Fibroblast of pulmonary artery (primary cell): ENCODE measurements at places on chromosomes 11 and 22.

DNA sequence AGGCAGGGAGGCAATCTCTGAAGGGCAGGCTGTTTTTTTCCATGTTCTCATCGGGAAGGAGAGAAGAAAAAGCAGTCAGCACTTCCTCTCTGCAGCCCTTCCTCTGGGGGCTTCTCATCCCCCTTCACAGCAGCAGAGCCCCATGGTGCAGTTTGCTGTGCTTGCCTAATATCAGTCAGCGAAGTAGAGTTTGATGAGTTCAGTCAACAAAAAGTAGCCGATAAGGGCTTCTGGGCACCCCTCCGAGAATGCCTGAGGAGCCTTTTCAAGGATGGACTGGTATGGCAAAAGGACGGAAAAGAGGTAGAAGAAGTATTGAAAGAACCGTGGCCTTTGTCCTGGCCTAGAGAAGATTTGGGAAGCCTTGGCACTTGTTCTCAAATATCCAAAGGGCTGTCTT is 55.6 kb downstream of the NAV2 start:
- DNase-seq = no peak

DNA sequence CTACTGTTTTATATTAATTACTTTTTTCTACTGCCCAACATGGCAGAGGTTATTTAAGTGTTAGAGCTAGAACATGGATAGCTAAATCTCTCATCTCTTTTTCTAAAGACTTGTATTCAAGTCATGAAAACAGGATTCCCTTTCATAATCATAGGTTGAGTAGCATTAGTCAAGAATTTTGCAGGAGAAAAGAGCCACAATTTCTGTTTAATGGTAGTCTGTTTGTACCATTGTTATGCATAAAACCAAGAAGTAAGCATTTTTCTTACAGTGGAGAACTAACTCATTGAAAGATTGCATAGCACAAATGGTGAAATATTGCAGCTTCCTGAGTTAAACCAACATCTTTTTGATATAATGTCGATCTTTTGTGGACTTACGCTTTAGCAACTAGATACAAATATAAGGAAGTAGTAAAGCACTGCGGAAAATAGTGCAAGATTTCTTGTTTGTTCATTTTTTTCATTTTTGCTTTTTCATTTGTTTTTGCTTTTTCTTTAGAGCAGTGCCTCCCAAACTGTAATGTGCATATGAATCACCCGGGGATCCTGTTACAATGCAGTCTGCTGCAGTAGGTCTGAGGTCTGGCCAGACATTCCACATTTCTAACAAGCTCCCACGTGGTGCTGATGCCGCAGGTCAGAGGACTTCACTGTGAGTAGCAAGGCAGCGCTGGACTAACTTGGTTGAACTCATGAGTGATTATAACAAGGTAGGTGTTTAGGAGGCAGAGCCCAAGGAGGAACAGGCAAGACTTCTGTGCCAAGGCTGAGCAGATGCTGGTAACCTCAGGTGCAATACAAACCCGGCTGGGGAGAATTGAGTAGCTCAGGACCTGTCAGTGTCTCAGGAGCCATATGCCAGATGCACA is 4.6 kb downstream of the ETS1 start:
- DNase-seq = peak; percentile 93

DNA sequence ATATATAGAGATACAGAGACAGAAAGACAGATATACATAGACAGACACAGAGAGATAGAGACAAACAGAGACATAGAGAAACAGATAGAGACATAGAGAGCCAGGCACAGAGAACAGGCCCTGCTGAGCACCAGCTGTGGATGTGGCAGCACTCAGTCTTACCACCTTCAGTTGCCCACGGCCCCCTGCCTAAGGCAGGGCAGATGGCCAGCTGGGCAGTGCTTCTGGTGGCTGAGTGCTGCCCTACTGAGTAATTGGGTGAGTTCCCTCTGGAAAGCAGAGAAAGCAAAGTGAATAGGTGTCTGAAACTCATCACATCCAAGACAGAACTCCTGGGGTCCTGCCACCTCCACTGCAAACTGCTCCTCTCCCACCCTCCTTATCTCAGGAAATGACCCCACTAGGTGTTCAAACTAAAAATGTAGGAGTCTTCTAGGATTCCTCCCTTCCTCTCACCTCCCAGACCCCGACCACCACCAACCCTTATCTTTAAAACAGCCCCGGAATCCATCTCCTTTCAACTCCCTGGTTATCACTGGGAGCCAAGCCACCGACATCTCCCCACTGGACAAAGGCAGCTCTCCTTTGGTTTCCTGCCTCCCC is 27.2 kb downstream of the SYN3 start:
- no peak for DNase-seq

DNA sequence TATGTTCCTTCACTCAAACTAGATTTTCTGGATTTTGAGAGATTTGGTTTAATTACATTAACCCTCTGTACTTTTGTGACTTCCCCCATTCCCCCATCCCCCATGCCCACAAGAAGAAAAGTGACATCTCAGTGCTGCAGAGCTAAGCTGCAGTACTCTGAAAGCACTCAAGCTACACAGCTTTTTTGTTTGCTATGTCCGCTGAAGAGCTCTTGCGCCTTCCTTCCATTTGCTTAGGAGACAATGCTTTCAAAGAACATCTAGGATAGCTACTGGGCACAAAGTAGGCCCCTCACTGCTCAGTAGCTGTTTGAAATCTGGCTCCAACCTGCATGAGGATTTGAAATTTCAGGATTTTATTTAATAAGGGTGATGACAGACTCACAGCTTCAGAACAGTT is 69.7 kb downstream of the SLC17A6 start:
- no peak for DNase-seq

DNA sequence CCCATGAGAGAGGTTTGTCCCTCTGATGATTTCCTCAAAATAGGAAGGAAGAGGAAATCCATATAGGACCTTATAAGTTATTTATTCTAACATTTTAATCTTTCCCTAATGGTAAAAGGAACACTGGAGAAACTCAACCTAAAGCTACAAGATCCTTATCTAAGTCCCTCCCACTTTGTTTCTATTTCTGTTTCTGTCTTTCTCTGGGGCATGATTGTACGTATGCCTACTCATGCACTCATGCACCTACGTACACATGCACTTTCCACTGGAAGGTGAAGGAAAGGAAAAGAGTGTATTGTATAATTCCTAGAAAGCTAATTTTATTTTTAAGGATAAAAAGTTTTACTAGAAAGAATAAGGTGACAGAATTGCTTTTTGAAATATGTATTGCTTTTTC is 125.0 kb downstream of the RAB38 start:
- no peak for DNase-seq

- DNase-seq = peak; percentile 17
Observed at GRCh38 chr11:45880772-45881570, 4.5 kb upstream of the MAPK8IP1 start.

- DNase-seq = no peak
Observed at GRCh38 chr11:101269990-101270660, 140.5 kb upstream of the PGR start.

GRCh38 chr22:38956551-38956950 is 858 bp upstream of the APOBEC3A start:
- DNase-seq = no peak
